Type B pancreatic cell (in vitro differentiated cells): ENCODE measurements at places on chromosomes 11 and 22. TPM values are rescaled to one million over a fixed set of nuclear protein-coding genes. Genes with fewer than 3 reads are reported as not detected.
A peak's percentile ranks its signal among the peaks of the same experiment; 100 is the strongest.

- DNase-seq = no peak
Observed at GRCh38 chr22:21044931-21045584, 688 bp upstream of the LRRC74B start.

- DNase-seq = peak; percentile 10
Observed at GRCh38 chr11:110493346-110493745, 63.6 kb downstream of the FDX1 start.

DNA sequence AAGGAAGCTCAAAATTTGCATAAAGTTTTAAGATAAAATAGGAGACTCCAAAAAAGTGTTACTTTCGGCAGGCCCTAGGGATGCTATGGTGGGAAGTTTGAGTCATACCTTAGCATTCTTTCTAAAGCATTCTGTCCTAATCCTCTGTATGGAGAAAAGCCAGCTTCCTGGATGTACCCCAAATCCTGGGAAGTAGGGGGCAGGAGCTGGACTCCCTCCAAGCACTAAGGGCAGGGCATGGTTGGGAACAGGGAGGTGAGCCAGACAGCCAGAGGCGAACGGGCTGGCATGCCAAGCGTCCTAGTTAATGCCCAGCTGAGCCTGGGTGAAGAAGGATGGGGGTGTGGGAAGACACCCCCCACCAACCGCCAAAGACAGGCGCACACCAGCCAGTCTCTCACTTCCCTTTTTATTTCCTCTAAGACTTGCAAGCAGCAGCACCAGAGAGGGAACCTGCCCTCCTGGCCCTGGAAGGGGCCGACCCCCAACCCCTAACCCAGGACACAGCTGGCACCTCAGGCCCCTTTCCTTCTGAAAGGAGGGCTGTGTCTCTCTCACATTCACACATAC is 23.9 kb downstream of the RTN4RL2 start:
- no peak for DNase-seq

SLC25A18 gene
- 0.43 and 1.4 TPM in 2 replicates for total RNA-seq

- DNase-seq = no peak
Observed at GRCh38 chr11:58513747-58514367, 6.0 kb upstream of the OR5B21 start.
